ENCODE measurements at places on chromosomes 5 and 9.

- no peak for DNase-seq
Observed at GRCh38 chr5:173770637-173771036, 117.5 kb upstream of the CPEB4 start.

DNA sequence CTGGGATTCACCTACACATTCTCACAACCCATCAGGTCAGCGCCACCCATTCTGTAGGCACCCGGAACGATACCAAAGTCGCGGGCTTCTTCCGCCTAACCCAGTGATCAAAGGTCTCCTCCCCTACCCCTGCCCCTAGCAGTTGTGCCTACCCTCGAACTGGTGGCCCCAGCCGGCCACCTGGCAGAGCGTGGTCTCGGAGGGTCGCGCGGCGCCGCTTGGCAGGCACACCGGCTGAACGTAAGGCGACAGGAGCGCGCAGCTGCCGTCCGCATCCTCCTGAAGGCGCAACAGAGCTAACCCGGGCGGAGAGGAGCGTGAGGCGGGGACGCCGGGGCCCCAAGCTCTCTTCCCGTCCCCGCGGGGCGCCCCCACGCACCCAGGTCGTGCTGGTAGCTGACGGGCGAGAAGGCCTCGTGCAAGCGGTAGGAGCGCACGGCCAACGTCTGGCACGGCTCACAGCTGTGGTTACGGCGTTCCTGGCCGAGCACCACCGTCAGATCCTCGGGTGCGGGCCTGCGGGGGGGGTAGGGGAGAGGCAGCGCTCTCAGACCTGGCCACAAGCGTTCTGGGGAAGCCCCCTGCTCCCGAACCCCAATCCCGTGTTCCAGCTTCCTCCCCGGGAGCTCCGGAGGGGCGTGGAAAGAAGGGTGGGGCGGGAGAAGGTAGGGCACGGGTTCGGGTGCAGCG, 2.8 kb upstream of the PFN3 start:
- DNase-seq: peak; percentile 68

DNA sequence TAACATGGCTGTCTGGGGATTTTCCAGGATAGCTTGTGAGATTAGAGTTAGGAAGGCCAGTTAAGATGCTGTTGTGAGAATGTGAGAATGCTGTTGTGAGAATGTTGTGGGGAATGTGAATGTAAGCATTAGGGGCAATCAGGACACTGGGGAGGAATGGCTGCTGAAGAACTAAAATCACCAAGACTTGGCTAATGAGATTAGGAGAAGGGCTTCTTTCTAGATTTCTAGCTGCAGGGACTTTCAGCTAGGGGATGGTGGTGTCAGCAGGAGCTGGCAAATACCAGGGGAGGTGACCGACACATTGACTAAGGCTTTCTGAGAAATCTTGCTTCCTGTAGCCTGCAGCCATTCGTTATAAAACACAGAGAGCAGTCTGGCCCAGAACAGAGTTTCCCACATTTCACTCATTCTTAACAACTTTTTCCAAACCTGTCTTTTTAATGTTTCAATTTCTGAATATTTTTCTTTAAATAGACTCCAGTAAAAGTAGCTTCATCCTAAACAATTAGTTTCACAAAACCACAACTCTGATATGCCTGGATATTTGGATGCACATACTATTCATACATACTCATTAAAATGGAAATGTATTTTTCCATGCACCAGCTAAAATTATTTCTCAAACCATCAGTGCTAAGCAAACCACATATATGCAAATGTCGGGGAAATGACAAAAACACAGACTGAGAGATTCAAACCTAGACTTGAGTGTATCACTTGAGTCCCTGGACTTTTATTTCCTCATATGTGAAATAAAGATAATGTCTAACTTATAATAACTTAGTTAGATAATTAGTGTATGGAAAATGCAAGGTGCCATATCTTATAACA, 89.3 kb upstream of the TNC start:
- DNase-seq: peak; percentile 48

DNA sequence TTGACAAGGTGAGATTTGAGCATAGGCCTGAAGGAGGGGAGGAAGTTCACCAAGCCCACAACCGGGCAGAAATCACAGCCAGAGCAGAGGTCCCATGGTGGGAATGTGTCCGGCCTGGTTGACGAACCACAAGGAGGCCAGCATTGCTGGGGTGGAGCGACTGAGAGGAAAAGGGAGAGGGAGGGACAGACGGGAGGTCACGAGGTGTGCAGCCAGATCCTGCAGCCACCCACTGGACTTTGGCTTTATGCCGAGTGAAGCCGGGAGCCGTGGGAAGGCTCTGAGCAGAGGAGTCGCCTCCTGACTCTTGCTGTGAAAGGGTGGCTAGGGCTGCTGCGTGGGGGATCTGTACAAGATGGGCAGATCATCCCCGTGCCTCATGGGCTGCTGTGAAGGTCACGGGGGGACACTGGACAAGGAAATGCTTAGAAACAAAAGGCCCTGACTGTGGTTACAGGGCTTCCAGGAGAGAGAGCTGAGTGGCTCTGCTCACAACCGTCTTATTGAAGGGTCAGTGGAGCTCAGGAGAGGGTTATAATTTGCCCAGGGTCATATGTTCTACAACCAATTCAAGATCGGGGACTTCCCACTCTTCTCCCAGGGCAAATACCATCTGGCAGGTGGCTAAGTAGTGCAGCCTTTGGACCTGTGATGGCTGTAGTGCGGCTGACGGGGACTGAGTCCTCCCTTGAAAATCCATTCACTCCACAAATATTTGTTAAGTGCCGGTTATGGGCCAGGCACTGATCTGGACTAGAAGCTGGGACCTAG, 15.6 kb upstream of the CD74 start:
- no peak for DNase-seq

- DNase-seq: no peak
Observed at GRCh38 chr5:84137541-84137940, 247.1 kb downstream of the EDIL3 start.

- no peak for DNase-seq
Observed at GRCh38 chr5:36253575-36253974, 11.8 kb upstream of the NADK2 start.

DNA sequence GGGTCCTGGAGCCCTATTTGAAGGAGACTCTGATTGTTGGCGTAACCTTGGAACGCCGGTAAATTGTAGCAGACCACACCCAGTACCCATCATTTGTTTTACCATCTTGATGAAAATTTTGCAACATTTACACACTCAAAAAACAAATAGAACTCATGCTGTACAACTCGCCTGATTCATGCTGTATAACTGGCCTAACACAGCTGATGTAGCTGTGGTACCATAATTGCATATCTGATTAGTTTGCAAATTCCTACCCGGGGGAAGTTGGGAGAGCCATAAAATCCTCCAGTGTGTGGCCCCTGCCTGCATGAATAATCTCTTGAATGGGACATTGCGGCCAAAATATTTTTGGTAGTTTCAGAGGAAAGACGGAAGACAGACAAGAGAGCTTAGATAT, 9.7 kb downstream of the NIPAL4 start:
- DNase-seq: no peak

DNA sequence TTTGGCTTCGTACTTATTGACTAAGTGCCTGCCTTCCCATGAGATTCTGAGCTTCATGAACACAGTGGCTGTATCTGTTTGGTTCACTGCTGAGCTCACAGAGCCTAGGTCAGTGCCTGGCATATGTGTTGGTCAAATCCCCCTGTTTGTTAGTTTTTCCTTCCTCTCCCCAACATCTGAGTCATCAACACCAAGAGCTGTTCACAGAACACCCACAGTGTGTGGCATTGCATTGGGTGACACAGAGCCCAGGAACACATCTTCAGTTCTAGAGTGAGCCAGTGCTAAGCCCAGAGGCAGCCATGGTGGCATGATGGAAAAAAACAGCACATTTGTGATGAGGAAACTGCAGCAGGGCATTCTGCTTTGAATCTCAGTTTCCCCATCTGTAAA, 294.6 kb downstream of the SEC61B start:
- DNase-seq: no peak

GRCh38 chr5:98524773-98525172, 248.7 kb upstream of the RGMB start:
- DNase-seq: no peak

DNA sequence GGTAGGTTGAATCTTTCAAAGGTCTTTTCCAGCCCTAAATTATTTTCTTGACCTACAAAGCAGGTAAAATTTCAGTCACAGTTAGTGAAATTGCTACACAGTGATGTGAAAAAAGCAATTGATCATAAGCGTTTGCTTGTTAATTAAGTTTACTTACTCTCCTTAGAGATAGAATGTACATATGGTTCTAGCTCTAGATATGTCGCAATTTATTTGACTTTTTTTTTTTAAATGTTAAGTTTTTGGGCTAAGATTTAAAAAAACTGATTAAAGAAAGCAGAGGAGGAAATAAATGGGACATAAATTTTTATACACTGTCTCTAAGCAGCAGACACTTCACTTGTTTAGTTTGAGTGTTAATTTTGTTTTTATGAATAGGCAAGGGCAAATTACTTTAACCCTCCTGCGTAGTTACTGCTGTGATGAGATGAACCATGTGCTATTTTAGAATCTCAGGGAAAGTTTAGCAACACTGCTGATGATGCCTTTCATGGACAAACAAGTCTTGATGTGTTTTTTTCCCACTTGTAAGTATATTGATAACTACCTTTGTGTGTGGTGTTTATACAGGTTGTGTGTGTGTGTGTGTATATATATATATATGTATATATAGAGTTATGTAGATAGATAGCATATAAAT, 38.3 kb upstream of the FAM120AOS start:
- DNase-seq: no peak

DNA sequence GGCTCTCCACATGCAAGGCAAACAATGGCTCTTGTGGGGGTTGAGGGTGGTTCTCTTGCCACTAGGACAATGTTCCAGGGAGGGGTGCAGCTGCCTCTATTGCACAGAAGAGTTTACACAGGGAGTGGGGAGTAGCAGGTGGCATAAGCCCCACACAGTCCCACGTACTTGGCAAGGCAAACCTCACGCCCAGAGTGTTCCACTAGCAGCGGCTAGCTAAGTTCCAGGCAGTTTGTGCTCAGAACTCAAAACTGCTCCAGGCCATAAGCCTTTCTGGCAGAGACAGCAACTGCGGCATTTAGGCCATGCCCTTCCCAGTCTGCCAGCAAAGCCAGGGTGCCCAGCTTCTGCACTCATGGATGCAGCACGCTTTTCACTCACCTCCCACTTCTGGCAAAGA, 29.0 kb upstream of the BTNL3 start:
- no peak for DNase-seq

GRCh38 chr9:37083654-37084053, 36.7 kb upstream of the ZCCHC7 start:
- DNase-seq: no peak

- DNase-seq: peak; percentile 71
Observed at GRCh38 chr5:154190595-154191304, at the start of gene GALNT10. GALNT10 (plus strand) TSS chr5:154190733; CDS start chr5:154190867, 134 bp downstream.

GRCh38 chr5:160463740-160464465, 42.2 kb downstream of the PTTG1 start:
- no peak for DNase-seq

GRCh38 chr9:96567203-96567700, 52.4 kb downstream of the CDC14B start:
- no peak for DNase-seq

- no peak for DNase-seq
Observed at GRCh38 chr5:10420932-10421331, 20.7 kb upstream of the ROPN1L start.

DNA sequence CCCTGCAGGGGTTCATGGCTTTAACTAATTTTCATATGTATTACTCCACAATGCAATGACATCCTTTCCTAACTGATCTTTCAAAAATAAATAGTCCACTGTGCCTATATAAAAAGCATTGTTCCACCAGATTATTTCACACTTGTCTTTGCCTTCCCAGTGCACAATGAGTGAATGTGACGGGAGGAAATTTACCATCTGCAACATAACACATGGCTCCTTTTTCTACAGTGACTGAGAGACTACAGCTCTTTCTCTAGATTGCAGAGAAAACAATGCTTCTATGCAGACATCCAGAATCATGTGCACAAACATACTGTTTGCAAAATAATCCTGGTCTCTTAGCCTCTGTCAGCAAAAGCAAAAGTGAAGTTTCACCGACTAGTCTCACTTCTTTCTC, 483.7 kb upstream of the PIK3R1 start:
- DNase-seq: no peak

DNA sequence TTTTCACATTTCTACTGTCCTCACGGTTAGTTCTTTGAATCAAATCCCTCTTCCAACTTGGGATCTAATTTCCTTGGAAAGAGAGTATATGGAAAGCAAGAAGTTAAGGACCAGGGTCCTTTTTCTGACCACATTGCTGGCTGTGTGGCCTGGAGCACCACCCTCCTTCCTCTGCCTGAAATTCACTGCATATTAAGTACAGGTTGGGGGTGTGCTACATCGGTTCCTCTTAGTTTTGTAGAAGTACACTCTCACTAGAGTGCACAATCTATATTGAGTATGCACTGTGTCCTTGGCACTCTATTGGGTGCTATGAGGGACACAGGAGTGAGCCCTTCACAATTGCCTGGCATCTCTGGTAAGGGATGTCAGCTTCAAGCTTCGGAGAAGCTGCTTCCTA, 53.8 kb upstream of the KLF9 start:
- no peak for DNase-seq

DNA sequence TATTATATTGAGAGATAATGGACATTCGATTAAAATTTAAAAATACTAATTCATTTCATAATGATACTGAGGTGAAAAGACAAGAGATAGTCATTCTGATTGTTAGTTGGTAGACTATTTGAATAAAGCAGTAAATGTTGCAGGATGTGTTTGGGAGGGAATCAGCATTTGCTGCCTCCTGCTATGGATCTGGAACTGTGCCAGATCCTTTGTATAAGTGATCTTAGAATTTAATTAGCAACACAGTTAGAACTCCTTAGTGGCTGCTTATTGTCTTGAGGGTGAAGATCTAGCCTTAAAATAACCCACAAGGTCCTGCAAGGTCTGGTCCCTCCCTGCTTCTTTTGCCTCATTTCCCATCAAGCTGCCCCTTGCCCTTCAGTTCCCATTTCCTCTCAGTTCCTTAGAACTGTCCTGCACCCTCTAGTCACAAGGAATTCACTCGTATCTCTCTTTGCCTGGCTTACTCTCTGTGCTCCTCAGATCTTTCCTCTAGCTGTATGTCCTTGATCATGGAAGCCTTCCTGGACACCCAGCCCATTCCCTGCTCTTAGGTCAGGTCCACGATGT, 12.5 kb downstream of the LECT2 start:
- no peak for DNase-seq

- DNase-seq: no peak
Observed at GRCh38 chr5:12623408-12623807, 719.2 kb upstream of the CTNND2 start.

Data from activated CD8-positive, alpha-beta memory T cell treated with anti-CD3 and anti-CD28 coated beads, Interleukin-2, amount 10 ng/mL, durations not matched to agents 7 days and 5 days (primary cell).